HepG2 (cell line): ENCODE measurements at places on chromosomes 12 and 14.

- DNase-seq: no peak
These were observed 58.5 kb downstream of the NUAK1 start for GRCh38 chr12:106080041-106080790.

- DNase-seq: no peak
These were observed 235.2 kb downstream of the CHST11 start for GRCh38 chr12:104691721-104692556.

GRCh38 chr14:90576981-90577660 lies 180.3 kb downstream of the CALM1 start:
- no peak for DNase-seq

DNA sequence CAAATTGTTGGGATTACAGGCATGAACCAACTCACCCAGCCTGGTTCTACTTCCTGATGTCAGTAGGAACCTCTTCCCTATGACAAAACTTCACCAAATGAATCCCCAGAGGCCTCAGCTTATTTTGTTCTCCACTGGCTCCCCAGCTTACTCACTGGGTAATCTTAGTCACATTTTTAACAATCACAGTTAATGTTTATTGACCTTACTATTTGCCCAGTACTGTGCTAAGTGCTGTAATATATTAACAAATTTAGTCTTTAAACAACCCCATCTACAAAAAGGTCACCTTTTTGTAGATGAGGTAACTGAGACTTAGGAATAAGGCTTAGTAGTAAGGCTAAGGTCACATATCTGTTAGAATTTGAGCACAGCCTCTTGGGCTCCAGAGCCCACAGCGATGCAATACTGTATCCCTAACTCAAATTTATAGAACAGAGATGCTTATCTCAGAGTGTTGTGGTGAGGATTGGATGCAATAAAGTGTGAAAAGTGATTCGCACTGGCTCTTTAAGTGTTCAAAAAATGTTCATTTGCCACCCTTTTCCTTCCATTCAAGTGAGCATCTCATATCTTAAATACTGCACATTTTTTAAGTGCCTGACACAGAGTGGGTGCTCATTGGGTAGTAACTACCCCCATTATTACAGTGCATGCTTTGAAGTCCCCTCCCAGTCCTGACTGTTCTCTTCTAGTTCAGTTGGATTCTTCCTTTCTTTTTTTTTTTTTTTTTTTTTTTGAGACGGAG lies 146.4 kb upstream of the ARHGAP5 start:
- peak; percentile 43 for DNase-seq

DNA sequence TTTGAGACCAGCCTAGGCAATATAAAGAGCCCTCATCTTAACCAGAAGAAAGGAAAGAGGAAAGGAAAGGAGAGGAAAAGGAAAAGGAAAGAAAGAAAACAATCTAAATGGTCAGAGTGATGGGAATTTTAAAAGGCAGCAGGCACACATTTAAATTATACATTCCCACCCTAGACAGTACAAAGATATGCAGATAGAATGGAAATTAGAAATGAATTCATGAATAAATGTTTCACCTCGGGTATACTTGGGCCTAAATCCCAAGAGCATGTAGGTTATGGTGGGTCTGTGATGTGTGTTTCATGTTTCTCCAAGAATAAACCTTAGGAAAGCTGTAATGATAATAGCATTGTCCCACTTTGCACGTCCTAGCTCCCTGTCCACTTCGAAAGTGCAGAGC lies 104.6 kb upstream of the SLCO1C1 start:
- no peak for DNase-seq

DNA sequence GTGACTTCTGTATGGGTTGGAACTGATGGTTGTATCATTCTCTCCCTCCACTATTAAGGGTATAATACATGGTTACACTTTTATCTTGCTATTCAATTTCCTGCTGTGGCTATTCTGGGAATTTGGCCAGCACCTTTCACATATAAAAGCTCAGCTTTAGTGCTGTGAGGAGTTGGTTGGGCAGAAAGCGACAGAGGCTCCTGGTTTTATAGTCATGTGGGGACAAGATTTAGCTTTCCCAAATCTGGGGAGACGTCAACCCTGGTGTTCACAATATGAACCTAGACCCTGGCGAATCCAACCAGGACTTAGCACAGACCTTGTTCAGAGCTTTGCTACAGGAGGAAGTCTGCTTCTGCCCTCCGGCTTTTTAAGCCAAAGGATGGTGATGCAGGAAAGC lies 36.5 kb downstream of the FOS start:
- DNase-seq: no peak

- DNase-seq: no peak
These were observed 36.4 kb upstream of the C14orf180 start for GRCh38 chr14:104542871-104543830.

GRCh38 chr12:14885718-14886221 lies at the start of gene MGP:
TSS of gene MGP (minus strand) at chr12:14885854. CDS start at chr12:14885791, 63 bp downstream.
- no peak for DNase-seq

DNA sequence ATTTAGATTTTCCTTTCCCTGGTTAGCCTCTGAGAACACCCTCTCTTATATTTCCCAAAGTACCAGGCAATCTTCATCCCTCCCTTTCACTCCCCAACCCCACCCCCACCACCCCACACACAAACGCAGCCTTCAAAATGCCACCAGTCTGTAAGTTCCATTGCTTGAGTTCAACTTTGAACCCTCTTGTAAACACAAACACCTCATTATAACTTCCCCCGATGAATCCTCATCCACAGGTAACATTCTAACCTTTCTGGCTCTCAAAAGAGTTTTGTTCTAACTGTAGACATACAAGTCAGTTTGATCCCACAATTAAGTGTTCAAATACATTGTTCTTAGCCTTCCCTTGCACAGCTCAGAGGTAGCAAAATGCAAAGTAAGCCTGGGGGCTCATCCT lies 199.4 kb upstream of the FOXN3 start:
- peak; percentile 29 for DNase-seq

DNA sequence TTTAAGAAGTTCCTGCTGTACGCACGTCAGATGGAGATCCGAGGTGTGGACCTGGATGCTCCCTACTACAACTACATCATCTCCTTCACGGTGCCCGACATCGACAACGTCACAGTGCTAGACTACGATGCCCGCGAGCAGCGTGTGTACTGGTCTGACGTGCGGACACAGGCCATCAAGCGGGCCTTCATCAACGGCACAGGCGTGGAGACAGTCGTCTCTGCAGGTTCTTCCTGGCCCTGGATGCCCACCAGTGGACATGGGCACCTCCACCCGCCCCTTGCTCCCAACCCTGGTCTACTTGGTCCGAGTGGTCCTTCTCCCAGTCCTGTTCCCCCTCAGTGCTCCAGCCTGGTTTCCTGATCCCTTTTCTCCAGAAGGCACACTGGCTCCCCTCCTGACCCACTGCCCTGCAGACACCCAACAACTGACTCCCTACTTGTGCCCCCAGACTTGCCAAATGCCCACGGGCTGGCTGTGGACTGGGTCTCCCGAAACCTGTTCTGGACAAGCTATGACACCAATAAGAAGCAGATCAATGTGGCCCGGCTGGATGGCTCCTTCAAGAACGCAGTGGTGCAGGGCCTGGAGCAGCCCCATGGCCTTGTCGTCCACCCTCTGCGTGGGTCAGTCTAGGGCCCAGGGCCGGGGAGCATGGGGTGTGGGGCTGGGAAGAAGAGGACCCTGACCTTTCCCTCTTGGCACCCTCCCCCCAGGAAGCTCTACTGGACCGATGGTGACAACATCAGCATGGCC lies 32.1 kb upstream of the LRP1-AS start:
- no peak for DNase-seq

DNA sequence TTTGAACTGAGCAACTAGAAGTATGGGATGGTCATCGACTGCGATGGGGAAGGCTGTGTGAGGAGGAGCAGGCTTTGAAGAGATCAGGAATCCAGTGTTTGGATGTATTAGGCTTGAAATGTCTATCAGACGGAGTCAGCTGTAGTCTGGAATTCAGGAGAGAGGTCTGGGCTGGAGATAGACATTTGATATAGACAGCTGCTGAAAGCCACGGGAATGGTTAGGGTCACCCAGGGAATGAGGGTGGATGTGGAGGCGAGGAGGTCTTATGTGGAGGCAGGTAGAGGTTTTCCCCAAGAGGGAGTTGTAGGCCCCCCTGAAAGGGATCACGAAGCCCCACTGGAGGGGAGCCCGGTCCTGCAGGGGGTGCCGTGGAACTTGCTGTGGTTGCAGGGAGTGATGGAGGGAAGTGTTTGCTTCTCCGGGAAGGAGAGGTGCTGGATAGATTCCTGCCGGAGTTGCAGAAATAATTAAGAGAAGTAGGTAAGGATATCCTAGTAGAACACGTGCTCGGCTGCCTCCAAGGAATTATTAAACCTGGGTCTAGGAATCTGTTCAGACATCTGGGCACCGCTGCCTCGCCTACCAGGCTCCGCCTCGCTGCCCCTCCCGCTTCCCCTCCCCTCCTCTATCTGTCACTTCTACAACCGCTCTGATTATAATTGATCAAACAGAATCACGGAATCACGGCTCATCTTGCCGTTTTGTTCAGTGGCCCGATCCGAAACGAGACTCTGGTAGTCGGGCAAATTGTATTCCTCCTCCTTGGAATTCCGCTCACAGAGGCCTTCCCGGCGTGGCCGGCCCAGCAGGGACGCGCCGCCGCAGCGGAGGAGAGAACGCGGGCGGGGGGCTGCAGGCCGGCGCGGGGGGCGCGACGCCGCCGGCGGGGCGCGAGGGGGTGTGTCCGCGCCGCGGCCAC lies 826 bp upstream of the CACNA1C start:
- DNase-seq: no peak

DNA sequence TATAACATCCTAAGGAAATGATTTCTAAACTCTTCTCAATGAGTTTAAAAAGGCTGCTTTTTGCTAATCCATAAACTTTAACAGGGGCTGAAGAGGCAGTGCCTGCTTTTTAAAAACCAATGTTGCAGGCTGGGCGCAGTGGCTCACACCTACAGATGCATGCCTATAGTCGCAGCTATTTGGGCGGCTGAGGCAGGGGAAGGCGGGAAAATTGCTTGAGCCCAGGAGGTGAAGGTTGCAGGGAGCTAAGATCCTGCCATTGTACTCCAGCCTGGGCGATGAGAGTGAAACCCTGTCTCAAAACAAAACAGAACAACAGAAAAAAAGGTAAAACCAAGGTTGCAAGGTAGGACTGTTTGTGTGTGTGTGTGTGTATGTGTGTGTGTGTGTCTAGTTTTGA lies 531.2 kb downstream of the DIO2 start:
- no peak for DNase-seq

DNA sequence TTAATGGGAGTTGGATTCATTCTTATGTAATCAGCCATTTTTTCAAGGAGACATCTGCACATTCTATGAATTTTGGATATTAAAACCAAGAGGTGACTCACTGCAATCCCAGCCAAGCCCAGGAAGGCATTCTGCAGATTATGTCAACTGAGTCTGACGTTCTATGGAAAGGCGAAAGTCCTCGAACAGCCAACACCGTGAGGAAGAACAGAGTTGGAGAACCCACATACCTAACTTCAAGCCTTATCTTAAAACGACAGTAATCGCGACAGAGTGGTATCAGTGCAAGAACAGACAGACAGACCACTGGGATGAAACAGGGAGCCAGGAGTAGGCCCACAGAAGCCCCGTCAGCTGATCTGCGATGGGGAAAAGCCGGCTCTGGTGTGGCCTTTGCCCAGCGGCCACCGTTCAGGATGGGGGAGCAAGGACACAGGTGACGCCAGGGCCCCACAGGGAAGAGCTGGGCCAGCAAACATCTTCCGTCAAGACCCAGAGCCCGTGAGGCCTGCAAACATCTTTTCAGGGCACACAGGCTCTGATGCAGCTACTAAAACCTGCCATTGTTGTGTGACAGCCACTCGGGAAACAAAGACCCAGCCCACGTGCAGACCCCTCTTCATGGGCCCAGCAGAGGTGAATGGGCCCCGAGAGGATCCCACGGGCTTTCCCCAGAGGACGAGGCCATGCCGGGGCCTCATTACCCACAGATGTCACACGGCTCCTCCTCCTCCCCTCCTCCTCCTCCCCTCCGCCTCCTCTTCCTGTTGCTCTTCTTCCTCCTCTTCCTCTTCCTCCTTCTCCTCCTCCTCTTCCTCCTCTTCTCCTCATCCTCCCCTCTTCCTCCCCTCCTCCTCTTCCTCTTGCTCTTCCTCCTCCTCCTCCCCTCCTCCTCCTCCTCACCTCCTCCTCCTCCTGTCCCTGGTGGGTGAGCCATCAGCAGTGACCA lies 277.6 kb downstream of the ADGRD1 start:
- no peak for DNase-seq

- no peak for DNase-seq
These were observed 195.2 kb downstream of the DAD1 start for GRCh38 chr14:22393796-22394195.

- no peak for DNase-seq
These were observed 39.1 kb upstream of the CCDC63 start for GRCh38 chr12:110807640-110808039.

DNA sequence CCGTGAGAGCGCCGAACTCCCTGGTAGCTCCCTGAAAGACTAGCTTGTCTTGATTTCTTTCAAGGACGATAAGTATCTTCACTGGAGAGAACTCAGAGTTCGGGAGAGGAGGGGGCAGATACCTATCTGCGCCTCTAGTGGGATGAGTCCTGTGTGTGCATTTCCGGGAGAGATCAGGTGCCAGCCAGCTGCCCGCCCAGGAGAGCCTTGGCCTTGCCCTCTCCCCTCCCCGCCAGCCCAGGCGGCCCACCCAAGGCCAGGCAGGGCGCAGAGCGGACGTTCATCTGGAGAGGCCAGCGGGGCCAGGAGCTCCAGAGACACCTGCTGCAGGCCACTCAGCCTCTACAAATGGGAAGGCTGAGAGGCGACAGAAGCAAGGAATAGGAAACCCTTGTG lies 1.0 kb downstream of the CD9 start:
- DNase-seq: no peak

DNA sequence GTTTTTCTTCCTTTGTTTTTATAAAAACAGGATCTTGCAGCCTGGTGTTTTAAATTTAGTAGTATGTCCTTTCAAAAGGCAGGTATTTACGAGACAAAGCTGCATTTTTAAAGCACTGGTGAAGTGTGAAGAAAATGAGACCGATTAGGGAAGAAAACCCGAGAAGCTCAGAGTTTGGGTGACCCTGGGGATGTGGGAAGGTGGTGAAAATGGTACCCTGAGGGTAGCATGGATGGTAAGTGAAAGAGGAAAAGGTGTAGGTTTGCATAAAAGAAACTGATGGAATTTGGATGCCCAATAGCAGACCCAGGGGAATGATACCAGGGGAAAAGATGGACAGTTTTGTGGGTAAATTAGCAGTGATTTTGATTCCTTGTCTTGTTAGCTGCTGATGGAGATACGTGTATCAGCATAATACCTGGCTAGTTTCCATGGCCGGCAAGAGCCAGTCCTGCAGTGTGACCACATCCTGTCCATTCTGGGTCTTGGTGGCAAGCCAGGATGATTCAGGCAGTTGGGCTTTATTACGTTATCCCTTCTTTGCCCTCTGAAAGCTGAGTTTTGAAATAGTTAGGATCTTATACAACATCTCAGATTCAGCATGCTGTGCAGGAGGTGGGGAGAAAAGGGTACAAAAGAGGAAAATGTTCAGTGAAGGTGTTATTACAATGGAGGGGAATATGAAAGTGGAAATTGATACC lies 8.9 kb downstream of the BICD1 start:
- no peak for DNase-seq

DNA sequence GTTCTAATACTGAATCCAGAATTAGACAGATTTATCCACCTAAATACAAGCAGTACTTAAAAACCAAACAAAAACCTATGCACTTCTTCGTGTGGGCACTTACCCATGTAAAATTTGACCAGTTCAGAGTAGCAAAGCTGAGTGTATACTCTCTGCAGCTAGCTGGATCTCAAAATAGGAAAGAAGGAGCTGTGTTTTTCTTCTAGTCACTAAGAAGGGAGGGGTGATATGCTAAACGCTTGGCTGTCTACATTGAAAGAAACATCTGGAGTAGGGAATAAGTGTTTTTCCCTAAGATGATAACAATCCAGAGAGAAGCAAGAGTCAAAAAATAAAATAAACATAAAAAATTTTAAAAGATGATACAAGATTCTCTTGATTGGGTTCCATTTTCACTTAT lies 20.0 kb downstream of the RBMS2 start:
- DNase-seq: no peak

GRCh38 chr12:124481772-124482566 lies 85.4 kb downstream of the NCOR2 start:
- no peak for DNase-seq
